ENCODE measurements at places on chromosomes 7 and 10. TPM values are rescaled to one million over a fixed set of nuclear protein-coding genes. Genes with fewer than 3 reads are reported as not detected.

The TMEM26 gene
- not detected for total RNA-seq

The IGF2BP3 gene
- 0.37 TPM for total RNA-seq

The C10orf62 gene
- total RNA-seq: not detected

The SSC4D gene
- total RNA-seq: 0.42 TPM

The CAMK2B gene
- total RNA-seq: 0.11 TPM

The GCK gene
- total RNA-seq: 0.30 TPM

The GIMAP6 gene
- 130 TPM for total RNA-seq

The NYAP1 gene
- 0.42 TPM for total RNA-seq

The OPALIN gene
- not detected for total RNA-seq

The FKBP6 gene
- total RNA-seq: not detected

The SPDYE11 gene
- total RNA-seq: not detected

The PRKCQ gene
- 61.2 TPM for total RNA-seq

The PIP gene
- total RNA-seq: not detected

The TMEM236 gene
- total RNA-seq: 0.11 TPM

- no peak for DNase-seq
These were observed 857 bp downstream of the MEOX2 start for GRCh38 chr7:15685358-15686294.

DNA sequence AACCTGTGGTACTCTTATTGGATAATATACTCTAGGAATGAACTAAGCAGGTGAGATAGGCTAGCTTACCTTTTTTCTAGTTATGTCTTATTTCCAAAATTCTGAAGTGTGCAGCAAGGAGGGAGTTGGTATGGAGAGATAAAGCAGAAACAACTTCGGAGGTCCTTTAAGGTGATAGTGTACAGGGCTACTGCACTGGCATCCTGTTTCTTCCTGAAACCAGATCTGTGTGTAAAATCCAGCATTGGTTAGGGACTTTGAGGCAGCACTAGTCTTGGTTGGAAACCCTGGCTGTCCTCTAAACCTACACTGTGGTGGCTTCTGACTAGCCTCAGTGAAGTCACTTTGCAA is 66.9 kb upstream of the STRIP2 start:
- DNase-seq: no peak

GRCh38 chr10:59695637-59696036 is 14.0 kb downstream of the SLC16A9 start:
- DNase-seq: no peak

GRCh38 chr10:72044417-72045041 is 43.8 kb downstream of the SPOCK2 start:
- no peak for DNase-seq

GRCh38 chr7:143042790-143043271 is 9.3 kb upstream of the OR6V1 start:
- DNase-seq: no peak

- peak; percentile 74 for DNase-seq
These were observed at the start of gene APBB1IP for GRCh38 chr10:26437637-26438461. TSS of gene APBB1IP (plus strand) at chr10:26438341. CDS start at chr10:26492327, 53,986 bp downstream.

GRCh38 chr7:155256761-155257481 is 40.8 kb upstream of the INSIG1 start:
- no peak for DNase-seq

GRCh38 chr10:129134371-129134770 is 332.7 kb upstream of the MGMT start:
- no peak for DNase-seq

DNA sequence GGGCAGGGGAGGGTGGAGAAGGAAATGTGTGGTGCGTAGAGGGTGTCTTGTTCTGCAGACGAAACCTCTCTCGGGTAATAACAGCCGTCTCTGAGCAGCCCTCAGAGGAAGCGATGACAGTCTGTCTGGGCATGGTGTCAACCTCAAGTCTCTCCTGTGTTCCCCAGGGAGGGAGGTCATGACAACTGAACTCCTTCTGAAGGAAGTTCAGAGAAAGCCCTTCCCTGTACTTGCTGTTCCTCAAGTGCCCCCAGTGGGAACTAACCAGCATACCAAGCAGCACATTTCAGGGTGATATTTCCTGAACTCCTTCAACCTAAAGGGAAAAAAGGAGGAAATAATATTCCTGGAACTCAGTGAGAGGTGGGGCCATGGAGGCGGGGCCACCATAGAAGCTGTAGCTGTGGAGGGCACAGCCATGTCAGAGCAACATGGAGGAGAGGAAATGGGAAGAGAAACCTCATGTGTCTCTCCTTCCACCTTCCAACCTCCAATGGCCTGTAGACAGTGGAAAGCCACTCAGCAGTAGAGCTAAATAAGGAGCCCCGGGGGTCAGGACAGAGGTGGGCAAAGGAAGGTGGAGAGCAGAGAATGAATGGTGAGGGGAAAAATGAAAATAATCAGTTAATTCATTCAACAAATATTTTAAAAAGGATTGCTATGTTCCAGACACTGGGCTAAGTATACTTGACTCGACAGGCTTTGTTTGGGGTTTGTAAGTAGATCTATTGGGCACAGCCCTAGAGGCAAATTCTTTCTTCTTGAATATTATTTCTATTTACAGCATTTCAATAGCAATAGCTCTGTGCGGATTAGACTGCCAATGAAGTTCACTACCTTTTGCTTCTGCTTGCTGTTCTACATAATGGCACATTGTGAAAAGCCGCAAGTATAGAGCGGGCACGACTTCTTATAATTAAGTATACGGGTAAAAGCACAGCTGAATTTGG is 61.0 kb upstream of the AOAH start:
- peak; percentile 60 for DNase-seq

DNA sequence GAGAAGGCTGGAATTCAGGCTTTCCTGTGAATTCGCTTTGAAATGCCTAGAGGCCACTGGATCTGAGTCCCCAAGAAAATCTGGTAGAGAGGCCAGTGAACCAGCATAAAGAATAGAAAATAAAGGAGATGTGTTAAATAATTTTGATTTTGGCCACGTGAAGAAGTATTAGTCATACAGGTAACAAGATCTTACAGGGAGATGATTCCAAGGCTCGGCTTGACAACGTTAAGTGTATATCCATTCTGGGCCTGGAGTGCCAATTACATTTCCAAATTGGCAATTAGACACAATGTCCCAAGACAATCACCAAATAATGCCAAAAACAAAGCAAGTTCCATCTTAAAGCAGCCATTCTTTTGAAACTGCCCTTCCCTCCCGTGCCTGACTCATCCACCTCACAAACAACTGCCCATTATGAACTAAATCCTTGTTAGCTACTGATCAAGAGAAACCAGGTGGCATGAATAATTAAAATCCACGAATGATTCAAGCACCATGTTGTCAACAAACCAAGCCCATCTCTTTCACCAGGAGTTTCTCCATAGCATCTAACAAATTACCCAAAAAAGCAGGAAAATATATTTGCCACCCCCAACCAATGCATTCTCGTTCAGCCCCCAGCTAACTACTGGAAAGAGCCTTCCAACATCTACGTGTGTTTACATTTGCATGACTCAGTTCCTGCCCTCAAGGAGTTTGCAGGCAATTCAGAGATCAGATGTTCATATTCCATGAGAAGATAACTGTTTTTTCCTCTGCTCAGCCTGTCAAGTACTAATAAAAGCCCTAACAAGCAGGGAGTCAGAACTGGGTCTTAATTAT is 8.5 kb downstream of the KCNMA1 start:
- no peak for DNase-seq

GRCh38 chr7:125197731-125198393 is 268.2 kb upstream of the POT1 start:
- DNase-seq: no peak

DNA sequence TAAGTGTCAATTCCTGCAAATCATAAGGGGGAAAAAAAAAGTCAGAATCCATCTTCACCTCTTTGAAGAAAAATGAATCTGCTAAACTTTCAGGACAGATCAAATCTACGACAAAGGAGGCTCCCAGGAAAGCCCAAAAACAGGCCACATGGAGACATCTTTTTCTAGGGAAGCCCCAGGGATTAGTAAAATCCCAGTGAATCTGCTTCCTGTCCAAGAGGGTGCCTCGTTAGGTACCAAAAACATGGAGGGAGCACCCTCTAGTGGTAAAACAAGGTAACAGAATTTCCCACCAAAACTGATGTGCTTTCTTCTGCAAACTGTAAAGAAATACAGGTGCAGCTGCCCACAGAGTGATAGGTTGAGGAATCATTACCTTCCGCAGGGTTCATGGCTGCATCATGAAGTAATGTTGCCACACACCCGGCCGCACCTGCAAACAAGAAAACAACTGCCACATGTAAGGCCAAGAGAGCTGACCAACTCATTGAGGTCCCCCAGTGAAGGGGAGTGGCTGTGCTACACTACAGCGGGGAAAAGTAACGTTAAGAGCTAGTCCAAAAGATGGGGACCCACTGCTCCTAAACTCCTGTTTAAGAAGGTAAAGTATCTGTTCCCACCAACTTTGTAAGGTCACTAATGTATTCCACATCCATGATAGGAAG is 7.9 kb downstream of the SLC25A28 start:
- no peak for DNase-seq

DNA sequence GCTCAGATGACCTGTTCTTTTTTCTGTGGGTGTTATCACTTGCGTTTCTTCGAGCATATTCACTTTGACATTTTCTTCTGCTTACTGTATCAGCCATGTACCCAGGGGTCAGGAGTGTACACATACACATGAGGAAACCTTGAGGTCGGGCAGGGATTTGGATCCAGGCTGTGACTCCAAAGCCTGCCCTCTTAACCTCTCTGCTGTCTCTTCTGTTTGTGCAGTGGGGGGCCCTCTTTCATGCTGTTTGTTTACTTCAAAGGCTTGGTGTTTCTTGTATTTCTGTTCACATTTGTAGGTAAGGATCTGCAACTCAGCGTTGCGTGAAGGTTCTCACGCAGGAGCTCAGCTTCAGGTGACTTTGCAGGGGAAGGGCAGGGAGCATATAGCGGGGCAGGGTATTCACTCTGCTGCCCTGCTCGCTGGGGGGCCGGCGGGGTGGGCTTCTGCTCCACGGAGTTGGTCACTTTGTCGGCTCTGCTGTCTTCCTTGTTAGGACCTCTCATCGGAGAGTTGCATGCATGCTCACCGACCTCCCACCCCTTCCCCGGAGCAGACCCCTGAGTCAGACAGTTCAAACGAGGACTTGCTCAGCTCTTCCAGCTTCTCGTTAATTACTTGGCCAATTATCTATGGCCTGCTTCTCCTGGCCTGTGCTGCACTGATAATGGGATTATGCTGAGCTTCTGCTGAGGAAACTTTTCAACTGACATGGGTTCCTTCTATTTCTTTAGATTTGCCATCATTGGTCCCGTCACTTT is 77.5 kb downstream of the SDK1 start:
- DNase-seq: no peak

GRCh38 chr10:8628351-8628750 is 573.9 kb downstream of the GATA3 start:
- no peak for DNase-seq

GRCh38 chr7:67406976-67407375 is 410.3 kb downstream of the TYW1 start:
- DNase-seq: no peak

DNA sequence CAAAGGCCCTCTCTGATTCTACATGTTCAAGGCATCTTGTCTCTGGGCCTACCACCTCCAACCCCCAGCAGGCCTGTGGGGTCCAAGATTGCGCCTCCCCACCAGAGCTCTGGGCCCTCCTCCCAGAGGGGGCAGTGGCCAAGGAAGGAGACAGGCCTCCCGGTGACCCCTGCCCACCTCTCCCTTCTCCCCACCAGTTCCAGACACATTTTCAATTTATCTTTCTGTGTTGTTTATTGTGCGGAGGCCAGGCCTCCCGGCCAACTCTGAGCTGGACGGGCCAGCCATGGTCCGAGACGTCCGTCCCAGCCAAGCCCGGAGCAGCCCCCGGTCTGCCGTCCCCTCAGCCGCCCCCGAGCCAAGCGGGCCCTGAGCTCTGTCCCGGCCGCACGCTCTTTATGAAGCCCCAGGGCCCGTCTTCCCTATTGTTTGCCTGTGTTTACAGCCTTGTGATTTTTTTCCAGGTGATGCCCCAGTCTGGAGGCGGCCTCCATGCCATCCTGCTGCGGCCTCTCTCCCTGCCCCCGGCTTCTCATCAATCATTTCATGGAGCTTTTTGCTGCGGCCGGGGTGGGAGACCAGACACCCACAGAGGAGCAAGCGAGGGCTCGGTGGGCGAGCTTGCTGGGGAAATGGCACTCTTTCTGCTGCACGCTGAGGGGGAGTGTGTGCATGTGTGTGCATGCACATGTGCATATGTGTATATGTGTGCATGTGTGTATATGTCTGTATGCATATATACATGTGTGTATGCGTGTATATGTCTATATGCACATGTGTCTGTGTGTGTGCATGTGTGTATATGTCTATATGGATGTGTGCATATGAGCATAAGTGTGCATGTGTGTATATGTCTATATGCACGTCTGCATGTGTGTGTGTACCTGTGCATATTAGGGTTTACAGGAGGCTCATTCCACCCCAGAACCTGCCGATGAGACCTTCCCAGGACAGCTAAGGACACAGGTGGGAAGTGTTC is 52.7 kb upstream of the ELN start:
- no peak for DNase-seq

- no peak for DNase-seq
These were observed 70.0 kb downstream of the CAMK1D start for GRCh38 chr10:12419262-12419847.

DNA sequence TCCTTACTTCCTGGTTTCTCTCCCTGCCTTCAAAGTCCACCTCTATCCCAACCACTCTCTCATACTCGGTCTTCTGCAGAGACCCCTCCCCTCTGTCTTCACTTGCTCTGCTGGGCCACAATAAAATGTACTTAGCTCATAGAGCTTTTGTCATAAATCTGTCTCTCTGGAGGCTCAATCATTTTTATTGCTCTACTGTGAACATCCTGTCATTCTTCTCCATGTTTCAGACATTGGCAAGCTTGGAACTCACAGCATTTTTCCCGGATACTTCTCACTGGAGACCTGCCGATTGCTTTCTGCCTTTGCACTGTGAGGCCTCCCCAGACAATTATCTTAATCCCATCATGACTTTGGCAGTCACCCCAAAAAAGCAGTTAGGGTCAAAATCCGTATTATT is 192.3 kb upstream of the ZMIZ1 start:
- DNase-seq: no peak

GRCh38 chr7:91651986-91652385 is 228.5 kb downstream of the MTERF1 start:
- no peak for DNase-seq

DNA sequence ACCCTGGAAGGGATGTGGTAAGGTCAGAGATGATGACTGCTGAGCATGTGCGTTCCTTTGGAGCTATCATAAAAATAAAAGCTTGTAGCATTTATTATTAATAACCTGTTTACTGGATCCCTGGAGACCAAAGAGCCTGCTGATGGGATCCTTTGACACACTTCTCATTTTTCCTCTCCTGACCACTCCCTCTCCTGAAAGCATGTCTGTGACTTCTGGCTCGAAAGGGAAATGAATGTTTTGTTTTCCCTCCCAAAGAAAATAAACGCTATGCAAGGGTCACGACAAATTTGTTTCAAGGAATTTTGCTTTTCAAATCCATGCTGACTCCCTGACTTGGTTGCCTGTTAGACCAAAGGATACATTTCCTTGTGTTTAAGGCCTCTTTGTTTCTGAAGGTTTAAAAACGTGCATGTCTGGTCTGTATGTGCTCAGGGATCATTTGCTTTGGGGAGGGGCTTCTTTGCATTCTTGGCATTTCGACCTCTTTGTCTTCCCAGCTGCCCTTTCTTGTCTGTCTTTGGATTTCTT is 185.1 kb upstream of the AGK start:
- DNase-seq: no peak

- DNase-seq: no peak
These were observed 181.1 kb downstream of the DNAJB6 start for GRCh38 chr7:157517782-157518513.
